ENCODE measurements at places on chromosomes 12 and 14.

DNA sequence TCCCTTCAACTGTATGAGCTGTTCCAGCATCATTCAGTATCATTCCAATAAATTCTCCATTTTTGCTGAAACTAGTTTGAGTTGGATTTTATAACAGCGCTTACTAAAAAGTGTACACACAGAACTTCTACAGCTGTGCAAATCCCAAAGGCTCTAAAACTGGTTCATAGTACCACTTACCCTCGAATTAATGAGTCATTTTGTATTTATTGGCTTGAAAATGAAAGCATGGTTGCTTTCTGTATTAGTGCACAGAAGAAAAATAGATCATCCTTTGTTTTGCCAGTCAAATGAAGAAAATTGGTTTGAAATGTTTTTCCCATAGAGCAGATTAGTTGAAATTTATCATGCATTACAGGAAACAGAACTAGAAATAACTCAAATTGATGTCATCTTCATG, 268.3 kb upstream of the CPNE8 start:
- peak; percentile 5 for DNase-seq

GRCh38 chr14:33065634-33066033, 127.0 kb downstream of the NPAS3 start:
- no peak for DNase-seq

DNA sequence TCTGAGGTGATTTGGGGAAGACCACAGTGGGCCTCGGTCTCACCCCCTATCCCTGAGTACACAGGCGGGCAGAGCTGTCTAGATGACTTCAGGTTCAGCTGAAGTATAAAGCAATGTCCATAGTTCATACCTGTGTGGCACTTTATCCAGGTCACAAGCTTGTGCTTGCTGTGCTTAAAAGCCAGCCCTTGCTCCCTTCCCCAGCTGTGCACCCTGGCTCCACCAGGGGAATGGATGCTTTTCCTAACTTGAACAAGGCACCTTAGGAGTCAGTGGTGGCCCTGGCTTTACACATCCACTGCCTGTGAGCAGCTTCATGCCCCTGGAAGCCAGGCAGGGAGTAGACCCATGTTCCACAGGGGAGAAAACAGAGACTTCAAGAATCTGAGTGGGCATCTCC, 5.5 kb downstream of the CARMIL3 start:
- DNase-seq, result no peak

- DNase-seq, result no peak
These were observed 91.6 kb downstream of the EGLN3 start for GRCh38 chr14:33859306-33859705.

GRCh38 chr14:92524602-92525185, 11.1 kb downstream of the RIN3 start:
- DNase-seq, result no peak

DNA sequence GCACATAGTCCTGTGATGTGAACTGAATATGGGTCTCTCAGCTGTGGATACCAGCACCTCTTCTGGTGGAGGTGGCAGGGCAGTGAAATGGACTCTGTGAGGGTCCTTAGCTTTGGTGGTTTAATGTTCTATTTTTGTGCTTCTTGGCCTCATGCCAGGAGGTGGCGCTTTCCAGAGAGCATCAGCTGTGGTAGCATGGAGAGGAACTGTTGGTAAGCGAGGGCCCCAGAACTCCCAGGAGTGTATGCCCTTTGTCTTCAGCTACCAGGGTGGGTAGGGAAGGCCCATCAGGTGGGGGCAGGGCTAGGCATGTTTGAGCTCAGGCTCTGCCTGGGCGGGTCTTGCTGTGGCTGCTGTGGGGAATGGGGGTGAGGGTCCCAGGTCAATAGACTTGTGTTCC, 241.7 kb downstream of the AEBP2 start:
- DNase-seq, result no peak

DNA sequence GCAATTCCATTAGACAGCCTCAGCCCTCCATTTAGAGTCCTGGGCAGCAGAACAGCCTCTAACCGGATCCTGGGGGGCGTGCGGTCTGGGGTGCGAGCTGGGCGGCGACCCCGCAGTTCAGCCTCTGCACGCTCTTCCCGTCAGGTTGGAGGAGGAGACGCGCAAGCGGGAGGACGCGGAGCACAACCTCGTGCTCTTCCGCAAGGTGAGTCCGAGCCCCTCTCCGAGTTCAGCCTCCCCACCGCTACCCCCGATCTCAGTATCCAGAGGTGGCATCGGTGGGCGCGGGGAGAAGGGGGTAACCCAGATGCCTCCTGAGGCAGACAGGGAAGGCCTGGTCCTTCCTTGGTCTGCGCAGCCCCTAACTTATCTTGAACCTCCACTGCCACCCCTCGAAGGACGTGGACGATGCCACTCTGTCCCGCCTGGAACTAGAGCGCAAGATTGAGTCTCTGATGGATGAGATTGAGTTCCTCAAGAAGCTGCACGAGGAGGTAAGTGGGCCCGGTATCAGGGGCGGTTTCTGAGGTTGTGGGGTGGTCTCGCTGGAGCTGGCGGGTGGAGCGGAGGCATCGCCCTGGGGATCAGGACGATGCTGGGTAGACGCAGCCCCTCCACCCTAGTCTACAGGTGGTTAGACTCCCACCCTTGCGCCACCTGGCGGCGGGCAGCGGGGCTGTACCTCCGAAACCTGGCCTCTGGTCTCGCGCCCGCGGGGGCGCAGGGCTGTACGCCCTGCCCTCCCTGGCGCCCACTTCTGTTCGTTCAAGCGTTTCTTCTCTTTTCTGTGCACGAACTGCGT, 1.3 kb downstream of the PRPH start:
- DNase-seq, result peak; percentile 68

DNA sequence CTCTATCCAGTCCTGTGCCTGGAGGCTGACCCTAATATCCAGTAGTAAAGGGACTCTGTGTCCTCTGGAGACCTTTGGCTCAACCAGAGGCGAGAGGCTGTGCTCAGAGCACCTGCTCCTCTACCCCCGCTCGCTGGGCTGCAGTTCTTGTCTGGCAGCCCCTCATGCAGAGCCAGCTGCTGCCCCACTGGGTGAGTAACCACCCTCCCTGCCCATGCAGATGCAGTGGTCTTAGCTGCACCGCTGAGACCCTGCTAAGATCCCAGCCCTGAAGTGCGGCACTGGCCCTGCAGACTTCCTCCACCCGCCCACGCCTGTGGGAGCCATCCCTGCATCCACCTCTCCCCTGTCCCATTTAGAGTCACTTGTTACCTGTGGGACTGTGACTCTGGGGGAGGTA, 347.5 kb upstream of the SFSWAP start:
- no peak for DNase-seq

DNA sequence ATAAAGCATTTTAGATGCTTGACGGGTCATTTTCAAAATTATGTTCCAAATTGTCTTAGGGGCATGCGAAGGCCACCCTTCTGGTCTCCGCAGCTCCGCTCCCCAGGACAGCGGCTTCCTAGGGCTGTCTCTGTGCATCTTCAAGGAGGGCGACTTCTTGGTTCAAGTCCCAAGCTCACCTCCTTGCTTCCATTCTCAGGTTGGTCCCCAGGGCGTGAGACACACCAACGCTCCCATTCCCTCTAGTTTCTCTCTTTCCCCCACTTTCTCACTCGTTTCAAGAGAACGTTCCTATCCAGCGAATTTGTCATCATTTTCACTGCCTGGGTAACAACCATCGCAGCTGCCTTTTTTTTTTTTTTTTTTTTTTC, 109.4 kb upstream of the CCND2 start:
- no peak for DNase-seq

DNA sequence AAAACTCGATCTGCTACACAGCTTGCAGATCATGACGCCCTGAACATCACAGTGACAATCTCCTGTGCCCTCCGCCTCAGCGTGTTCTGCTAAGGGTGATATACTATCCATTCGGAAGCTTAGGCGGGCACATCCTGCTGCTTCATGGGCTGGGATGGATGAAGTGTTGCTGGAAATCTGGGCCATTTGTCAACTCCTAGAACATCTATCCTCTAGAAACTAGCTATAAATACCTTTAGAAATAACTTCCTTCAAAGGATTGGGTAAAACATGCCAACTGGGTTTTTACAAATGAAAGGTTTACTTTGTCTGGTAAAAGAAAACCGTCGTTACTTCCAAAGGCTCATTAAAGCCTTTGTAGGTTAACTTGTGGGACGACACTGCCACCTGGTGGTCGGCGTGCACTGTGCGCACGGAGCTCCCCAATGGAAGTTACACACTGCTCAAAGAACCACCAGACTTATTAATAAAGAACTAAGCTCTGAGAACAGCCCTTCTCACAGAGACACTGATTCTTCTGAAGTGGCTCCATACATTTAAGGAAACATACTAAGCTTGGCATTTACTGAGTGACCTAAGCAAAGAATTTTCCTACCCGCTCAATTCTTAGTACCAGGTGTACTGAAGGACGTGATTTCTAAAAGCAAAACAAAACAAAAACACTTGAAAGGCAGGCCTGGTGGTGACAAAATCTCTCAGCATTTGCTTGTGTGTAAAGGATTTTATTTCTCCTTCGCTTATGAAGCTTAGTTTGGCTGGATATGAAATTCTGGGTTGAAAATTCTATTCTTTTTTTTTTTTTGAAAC, 21.6 kb upstream of the CACNA2D4 start:
- DNase-seq, result peak; percentile 85

DNA sequence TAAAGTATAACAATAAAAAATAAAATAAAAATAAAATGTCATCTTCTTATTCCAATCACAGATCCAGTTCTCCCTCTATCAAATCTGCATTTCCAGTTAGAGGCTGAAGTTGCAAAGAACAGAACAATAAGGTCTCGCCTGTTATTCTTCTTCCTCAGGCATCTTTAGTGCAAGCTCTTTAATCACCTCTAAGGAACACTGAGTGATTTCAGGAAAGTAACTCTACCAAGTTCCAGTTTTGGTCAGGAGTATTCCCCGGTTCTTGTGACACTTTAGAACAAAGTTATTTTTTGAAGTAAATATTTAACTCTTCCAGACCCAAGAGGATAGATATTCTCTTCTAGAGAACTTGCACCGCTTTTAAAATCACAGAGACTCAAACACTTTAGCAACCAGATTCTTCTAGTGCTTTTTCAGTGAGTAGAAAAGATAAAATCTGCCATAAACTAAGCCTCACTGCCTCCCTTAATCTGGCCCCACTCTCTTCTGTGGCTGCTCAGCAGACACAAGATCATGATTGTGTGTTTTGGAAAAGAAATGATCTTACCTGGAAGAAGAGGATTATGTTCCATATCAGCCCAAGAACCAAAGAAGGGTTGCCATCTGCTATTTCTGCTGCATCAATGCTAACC, 57.9 kb upstream of the DICER1 start:
- no peak for DNase-seq

DNA sequence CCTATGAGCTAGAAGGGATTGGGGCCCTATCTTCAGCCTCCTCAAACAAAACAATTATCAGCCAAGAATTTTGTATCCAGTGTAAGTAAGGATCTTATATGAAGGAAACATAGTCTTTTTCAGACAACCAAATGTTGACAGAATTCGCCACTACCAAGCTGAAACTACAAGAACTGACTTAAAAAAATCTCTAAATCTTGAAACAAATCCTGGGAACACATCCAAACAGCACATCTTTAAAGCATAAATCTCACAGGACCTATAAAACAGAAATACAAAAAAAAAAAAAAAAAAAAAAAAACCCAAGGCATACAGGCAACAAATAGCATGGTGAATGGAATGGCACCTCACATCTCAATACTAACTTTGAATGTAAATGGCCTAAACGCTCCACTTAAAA, 41.3 kb upstream of the LMNTD1 start:
- DNase-seq, result no peak

DNA sequence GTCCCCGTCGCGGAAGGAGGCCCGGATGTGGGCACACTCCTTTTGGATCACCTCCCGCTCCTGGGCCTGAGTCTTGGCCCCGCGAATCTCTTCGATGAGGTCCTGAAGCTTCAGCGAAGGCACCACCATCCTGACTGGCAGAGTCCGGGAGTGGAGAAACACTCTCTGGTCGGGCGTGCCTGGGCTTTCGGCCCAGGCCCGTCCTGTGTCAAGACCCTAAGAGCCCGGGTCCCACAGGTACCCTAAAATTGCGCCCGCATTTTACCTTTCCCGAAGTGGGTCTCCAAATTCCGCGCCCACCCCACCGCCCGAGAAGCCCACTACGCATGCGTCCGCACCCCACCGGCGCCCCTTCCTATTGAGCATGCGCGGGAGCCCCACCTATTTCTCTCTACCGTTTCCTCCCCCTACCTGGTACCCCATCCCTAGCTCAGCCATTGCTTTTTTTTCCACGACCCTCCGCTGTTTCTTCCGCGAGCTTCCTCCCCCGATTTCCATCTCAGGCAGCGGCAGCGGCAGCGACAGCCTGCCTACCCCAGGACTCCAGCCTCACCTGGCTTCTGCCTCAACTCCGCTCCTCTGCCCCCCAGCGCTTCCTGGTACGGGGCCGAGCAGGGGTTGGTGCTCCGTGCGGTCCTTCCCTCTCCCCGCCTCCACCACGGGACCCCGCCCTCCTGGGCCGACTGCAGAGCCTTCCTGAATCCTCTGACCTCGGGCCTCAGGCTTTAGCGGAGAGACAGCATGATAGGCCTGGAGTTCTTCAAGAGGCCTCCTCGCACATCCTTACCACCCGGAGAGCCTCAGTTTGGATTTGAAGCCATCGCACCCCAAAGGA, at the start of gene AP1G2:
TSS of gene AP1G2 (minus strand) at position 606 of the 835 bp plus-strand sequence. CDS start at position 129, 477 bp downstream.
- peak; percentile 91 for DNase-seq

DNA sequence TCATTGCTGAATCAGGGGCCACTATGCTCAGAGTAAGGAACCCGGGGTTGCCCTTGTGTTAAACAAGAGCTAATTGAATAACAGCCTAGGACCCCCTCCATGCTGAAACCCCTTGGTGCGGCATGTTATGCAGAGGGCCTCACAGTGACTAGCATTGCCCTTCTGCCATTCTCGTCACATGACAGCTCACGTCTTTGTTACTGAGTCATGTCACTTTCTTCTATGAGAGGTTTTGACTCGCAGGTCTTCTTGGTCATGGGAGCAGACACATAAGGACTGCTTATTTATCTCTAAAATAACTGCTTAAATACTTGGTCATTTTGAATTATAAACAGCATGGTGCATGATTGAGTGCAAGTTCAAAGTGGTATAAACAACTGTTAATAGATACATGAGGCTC, 24.9 kb downstream of the TCTN1 start:
- no peak for DNase-seq

- no peak for DNase-seq
These were observed 157.9 kb downstream of the STXBP6 start for GRCh38 chr14:24891987-24892496.

DNA sequence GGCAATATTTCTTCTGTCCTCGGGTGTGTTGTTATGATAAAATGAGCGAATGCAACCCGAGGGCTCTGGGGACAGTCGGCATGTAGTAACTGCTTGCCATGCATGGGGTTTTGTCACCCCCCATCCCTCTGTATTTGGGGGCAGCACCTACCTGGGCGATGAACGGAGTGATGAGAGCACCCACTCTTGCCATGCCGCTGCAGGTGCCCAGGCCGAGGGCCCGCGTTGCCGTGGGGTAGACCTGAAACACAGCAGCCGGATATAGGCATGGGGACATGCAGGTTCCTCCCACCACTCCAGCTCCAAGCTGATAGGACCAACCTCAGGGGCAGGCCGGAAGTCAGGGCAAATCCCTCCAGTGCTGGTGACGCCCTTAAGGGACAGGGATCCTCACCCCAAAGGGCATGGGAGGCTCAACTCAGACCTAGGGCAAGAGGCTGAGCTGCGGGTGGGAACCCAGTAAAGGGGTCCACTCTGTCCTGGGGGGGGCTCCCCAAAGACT, 35.8 kb downstream of the DAO start:
- DNase-seq, result no peak

GRCh38 chr12:82326905-82327503, 31.2 kb downstream of the CCDC59 start:
- peak; percentile 2 for DNase-seq

- DNase-seq, result peak; percentile 48
These were observed 125.0 kb upstream of the CCND2 start for GRCh38 chr12:4148418-4149056.

All from activated CD4-positive, alpha-beta T cell treated with anti-CD3 and anti-CD28 coated beads, Interleukin-2, Interleukin-4, amounts not matched to agents 100 ng/mL and 50 ng/mL, durations not matched to agents 16 hours and 8 hours (primary cell).